ENCODE measurements at places on chromosomes 6 and 20.

GRCh38 chr6:167529444-167530335 lies 204.8 kb downstream of the TTLL2 start:
- DNase-seq = no peak

DNA sequence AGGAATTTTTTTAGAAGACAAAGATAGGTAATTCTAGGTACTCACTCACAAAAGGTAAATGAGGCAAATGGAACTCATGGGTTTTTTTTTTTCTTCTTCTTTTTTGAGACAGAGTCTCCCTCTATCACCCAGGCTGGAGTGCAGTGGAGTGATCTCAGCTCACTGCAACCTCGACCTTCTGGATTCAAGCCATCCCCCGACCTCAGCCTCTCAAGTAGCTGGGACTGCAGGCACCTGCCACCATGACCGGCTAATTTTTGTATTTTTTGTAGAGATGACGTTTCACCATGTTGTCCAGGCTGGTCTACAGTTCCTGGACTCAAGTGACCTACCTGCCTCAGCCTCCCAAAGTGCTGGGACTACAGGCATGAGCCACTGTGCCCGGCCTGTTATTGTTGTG lies 126.1 kb downstream of the LRRC1 start:
- no peak for DNase-seq

DNA sequence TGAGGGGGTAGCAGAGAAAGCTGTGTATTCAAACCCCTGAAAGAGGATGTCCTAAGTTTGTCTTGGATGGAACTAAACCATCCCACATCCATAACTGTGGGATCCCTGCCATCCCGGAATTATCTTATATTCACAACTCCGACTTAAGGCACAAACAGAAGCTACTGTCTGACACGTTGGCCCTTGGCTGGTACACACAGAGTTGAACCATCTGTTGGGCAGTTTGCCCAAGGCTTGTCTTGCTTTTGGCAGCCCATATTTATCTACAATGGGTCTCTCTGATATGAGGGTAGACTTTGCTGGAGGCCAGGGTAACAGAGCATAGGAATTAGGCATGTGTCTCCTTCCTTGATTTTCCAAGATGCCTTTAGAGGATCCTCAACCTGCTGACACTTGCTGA lies 116.6 kb upstream of the PROKR2 start:
- DNase-seq = no peak

DNA sequence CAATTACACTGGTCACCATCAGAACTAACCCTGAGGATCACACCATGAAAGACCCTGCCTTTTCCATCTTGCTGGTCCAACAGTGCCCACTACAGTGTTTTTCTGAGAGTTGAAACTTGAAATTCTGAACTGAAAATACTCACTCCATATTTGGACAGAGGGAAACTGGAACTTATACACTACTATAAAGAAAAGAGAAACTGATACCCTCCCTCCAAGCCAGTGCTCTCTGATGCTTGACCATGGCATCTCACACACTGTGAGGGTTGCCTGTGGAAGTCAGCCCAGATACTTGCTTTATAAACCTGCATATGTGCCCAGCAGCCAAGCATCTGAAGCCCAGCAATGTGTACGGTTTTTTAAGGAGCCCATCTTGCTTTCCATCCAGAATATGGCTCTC lies 108.7 kb downstream of the FOXA2 start:
- no peak for DNase-seq

GRCh38 chr20:58576603-58576970 lies 61.4 kb upstream of the APCDD1L start:
- DNase-seq = no peak

- DNase-seq = no peak
Observed at GRCh38 chr6:33875696-33876095, 71.9 kb upstream of the MLN start.

DNA sequence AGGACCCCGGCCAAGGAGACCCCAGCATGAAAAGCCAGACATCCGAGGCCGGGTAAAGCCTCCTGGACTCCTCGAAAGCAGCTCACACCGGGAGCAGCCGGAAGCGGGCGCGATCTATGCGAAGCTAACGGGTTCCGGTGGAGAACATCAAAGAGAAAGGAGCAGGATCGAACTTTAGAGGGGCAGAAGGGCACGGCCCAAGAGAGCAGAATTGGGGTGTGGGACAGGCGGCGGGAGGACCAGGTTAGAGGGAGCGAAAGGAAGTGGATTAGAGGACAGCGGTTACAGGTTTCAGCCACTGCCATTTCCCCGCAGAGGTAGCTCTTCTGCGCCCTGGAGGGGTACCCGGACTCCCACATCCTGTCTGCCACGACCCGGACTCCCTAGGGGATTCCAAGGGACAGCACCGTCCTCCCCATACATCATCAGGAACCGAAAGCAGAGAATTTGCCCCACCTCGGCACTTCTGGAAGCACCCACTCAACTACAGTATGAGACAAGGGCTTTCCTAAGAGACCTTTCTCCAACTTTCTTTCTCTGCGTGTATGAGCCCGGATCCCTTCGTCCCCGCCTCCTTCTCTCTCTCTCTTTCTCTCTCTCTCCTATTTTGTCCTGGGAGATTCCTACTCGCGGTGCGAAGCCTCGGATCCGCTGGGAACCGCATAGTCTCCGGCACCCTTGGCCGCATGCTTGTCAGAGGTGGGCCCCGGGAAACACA lies 507 bp upstream of the VGLL2 start:
- no peak for DNase-seq

- no peak for DNase-seq
Observed at GRCh38 chr6:37454420-37455140, 21.6 kb downstream of the CMTR1 start.

Measured in frontal cortex (tissue), 4 donors.